Left hindlimb (tissue), 1 donor: ENCODE measurements at places on chromosomes 2 and 18.

DNA sequence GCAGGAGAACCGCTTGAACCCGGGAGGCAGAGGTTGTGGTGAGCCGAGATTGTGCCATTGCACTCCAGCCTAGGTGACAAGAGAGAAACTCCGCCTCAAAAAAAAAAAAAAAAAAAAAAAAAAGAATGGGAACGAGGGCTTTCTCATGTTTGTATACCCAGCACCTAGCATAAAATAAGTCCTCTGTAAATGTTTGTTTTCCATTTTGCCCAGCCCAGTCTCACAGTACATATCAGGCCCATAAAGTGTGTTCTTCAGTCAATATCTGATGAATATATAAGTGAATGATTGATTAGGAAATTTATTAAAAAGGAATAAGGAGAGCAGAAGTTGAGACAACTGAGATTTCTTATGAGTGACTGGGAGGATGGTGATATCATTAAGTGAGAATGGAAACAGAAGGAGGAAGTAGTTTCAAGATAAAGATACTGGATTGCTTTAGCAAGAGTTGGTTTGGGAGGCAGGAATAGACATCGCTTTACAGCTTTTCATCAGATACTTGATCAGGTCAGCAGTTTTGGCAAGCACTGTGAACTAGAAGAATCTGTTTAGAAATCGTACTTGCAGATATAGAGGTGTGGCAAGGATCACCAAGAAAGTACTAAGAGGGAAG lies 327.5 kb downstream of the KIAA1328 start:
- DNase-seq: no peak

DNA sequence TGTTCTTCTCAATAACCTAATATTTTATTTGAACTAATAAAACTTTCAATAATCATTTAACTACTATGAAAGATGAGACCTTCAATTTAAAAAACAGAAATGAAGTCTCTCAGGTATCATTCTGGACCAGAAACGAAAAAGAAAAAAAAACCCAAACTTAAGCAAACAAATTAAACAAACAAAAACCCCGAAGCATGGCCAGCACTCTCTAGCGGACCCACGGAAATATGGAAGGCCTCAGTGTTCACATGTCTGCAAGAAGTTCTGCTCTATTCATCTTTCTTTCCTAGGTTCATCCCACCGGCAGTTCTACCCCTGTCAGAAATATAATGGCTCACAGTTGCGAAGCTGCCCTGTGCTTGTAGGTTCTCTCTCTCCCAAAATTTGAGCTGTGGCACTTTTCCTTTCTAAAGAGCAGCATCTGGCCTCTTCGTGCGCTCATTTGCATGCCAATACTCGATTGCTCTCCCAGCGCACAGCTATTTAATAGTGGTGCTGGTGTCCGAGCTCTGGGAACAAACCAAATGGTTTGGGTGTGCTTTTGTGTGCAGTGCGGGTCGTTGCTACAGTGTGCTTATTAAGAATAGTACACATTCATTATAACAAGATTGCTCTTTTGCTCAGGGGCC lies 129.0 kb upstream of the ZEB2 start:
- no peak for DNase-seq

GRCh38 chr2:125516496-125517109 lies 1139.4 kb upstream of the GYPC start:
- DNase-seq: no peak

DNA sequence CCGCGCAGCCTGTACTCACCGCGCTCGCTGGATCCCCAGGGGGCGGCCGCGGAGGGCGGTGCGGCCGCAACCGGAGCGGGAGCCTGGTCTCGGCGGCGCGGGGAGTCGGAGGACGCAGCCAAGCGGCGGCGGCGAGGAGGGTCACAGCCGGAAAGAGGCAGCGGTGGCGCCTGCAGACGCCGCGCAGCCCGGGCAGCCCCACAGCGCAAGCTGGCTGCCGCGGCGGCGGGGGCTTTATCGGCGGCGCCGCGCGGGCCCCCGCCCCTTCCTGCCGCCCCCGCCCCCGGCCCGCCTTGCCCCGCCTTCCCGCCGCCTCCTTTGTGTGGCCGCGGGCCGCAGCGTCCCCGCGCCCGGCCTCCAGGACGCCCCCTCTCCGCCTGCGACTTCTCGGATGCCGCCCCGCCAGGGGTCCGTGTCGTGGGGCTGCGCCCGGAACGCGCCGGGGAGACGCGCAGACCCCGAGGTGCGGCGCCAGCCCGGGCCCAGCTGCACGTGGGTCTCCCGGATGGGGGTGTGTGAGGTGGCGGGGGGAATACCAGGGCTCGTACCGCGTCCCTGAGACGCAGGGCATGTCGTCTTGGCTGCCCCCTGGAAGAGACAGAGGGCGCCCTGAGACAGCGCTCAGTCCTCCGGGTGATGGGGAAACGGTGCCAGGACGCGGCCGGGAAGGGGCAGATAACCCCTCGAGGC lies at the start of gene SERPINE2:
Gene SERPINE2 (minus strand): TSS at position 207 of the 690 bp plus-strand sequence. CDS start 37,386 bp downstream, outside the sequence.
- peak; percentile 81 for DNase-seq

GRCh38 chr18:75141734-75142133 lies 67.2 kb downstream of the PTGR3 start:
- DNase-seq: no peak

- no peak for DNase-seq
Measured at GRCh38 chr18:22572341-22572740, 154.6 kb upstream of the CTAGE1 start.

GRCh38 chr2:205800224-205800623 lies 117.9 kb downstream of the NRP2 start:
- DNase-seq: no peak

DNA sequence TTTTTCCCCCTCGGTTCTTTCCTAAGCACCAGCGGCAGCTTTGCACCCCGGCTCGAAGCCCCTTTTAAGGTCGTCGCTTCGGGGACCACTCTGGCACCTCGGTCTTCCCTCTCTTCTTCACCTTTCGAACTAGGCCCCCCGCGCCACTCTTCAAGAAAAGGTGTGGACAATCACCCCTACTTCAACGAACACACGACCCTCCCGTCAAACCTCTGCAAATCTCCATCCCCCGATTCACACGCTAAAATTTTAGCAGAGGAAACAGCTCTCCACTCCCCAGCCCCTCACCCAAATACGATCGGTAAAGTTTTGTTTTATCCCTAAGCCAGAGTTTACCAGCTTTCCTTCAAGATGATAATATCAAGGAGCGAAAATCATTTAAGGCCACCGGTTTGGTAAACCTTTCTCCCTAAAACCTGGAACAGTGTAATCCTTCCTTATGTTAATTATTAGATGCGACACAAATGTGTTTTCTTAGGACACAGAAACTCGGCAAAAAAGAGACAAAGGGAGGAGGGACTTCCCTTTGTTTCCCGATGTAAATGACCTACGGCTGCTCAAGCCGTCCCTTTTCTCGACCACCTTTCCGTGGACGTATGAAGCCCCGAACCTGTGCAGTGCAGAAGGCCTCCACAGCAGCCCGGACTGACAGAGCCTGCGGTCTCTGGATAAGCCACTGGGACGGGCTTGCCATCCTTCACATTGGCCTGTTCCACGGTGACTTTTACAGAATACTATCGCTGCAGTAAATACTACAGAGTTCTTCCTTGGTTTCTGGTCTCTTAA lies 85.2 kb downstream of the RBMS1 start:
- no peak for DNase-seq

GRCh38 chr18:28576941-28577340 lies 400.0 kb upstream of the CDH2 start:
- DNase-seq: no peak

- DNase-seq: peak; percentile 81
Measured at GRCh38 chr18:13221869-13222855, 3.6 kb downstream of the LDLRAD4 start.

GRCh38 chr2:2392332-2392731 lies 61.3 kb upstream of the MYT1L start:
- DNase-seq: no peak

- no peak for DNase-seq
Measured at GRCh38 chr2:48713647-48714046, 41.9 kb downstream of the LHCGR start.

DNA sequence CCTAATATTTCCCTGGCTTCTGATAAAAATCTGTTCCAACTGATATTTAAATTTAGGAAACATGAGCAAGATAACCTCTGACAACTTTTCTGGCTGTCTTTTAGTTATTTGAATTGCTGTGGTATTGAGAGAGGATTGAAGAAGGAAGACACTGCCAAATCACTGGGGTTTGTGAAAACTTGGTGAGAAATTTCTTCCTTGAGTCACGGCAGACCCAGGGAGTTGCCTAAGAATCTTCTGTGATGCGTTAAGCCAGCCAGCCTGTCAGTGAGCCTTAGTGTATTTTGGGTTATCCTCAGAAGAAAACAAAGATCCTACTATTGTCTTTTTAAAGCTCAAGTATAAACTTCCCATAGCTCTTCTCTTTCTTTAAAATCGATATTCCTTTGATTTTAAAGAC lies 17.5 kb upstream of the DOK6 start:
- no peak for DNase-seq

DNA sequence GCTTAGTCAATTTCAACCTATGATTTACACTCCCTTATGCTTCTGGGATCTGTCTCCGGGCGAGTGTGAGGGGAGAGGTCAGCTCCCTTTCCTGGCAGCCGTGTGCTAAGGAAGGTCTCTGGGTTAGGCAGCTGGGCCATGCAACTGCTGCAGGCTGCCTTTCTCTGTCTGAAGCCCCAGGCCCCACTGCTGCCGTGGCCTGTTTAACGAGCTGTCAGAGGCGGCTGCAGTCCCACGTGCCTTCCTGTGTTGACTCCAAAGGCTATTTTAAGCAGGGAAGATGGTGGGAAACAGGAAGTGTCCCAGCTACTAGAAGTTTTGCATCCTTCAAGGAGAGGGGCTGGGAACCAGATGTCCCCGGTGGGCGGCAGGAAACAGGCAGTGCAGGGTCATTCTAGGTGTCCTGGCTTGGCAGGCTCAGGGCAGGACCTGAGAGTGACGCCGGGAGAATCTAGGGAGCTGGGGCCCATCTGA lies 186.4 kb downstream of the TNS1 start:
- peak; percentile 86 for DNase-seq

GRCh38 chr2:24343225-24343882 lies 17.0 kb downstream of the ITSN2 start:
- DNase-seq: no peak

- no peak for DNase-seq
Measured at GRCh38 chr2:148982282-148982681, 56.2 kb upstream of the LYPD6B start.

GRCh38 chr2:169925968-169926367 lies 98.7 kb downstream of the UBR3 start:
- no peak for DNase-seq

- no peak for DNase-seq
Measured at GRCh38 chr2:980176-980575, 29.5 kb downstream of the SNTG2 start.

- DNase-seq: no peak
Measured at GRCh38 chr2:221513232-221513631, 58.9 kb downstream of the EPHA4 start.

GRCh38 chr18:58539659-58540380 lies 89.1 kb downstream of the ALPK2 start:
- no peak for DNase-seq

DNA sequence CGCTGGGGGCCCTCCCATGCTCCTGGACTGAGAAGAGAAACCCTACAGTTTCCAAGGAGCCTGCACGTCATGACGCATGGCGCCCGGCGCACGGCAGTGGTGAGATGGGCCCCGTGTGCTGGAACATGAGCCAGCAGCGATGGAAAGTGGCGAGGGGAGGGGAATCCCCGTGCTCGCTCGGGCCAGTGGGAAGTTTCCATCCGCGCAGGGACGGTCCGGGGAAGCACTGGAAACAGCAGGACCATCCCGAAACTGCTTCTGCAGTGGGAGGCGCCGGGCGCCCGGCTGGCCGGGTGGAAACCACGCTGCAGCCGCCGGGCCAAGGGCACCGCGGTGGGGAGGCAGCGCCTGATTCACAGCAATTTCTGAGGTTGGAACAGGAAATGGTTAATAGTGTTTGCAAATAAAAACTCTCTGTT lies 4.9 kb upstream of the PDCD1 start:
- DNase-seq: peak; percentile 69

DNA sequence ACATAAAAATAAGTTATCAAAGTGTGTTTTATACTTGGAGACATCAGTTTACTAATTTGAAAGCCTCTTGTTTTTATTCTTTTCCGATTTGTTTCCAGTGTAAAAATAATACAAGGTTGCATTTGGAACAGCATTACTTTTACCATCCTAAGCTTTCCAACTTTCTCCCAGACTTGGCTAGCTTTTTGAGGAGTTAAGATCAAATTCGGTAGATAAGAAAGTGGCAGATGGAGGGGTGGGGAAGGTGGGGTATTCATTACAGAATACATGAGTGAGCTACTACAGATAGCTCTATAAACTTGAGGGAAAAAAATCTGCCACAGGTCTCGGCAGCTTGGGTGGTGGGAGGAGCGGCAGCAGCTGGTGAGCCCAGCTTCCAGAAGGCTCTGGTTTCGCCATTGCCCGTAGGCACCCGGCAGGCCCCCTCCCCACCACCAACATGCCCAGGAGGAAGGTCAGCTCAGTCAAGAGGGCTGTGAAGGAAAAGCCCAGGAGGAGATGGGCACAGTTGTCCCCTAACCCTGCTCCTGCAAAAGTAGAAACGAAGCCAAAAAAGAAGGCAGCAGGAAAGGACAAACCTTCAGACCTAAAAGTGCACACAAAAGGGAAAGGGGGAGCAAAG lies 18.6 kb upstream of the RMC1 start:
- no peak for DNase-seq

- no peak for DNase-seq
Measured at GRCh38 chr18:45682181-45682580, 41.8 kb upstream of the SLC14A1 start.

GRCh38 chr2:220510668-220511067 lies 883.2 kb downstream of the SLC4A3 start:
- DNase-seq: no peak

DNA sequence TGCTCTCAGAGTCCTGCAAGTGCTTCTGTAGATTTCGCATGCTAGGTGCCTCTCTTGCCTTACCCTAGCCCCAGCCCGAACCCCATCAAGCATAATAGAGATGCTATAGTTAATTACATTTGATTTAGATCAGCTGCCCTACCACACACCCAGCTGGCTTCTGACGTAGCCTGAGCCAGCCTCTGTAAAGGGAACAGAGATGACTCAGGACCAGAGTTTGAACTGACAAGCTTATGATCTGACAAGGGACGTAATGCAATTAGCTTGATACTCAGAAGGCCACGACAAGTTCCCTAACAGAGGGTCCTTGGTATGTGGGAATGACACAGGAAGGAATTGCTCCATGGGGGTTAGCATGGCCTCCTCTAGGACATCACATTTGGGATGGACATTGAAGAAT lies 126.6 kb downstream of the LRATD1 start:
- no peak for DNase-seq

DNA sequence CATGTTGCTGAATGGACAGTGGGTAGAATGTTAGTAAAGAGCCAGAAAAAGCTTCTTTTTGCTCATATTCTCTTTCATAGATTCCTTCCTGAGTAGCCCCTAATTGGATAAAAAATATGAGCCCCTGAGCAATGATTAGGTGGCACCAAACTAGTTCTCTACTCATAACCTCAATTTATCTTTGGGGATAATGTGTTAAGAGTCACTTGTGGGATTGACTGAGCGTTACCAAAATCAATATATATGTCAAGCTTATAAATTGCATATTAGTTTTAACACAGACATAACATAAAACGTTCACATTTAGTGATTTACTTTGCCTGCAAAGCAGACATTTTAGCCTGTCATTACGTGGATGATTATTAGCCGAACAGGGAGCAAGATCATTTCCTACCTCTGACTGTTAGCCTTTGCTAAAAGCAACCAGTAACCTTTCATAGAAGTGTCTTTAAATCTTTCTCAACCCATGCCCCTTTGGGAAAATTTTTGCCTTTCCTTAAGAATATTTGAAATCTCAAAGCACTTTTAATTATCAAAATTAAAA lies 85.4 kb downstream of the ARHGAP28 start:
- no peak for DNase-seq
